Activated naive CD4-positive, alpha-beta T cell treated with anti-CD3 and anti-CD28 coated beads for 36 hours (primary cell): ENCODE measurements at places on chromosomes 6 and 20.
A peak's percentile ranks its signal among the peaks of the same experiment; 100 is the strongest.

- no peak for DNase-seq
These were observed 452.5 kb downstream of the CDH26 start for GRCh38 chr20:60410618-60411264.

DNA sequence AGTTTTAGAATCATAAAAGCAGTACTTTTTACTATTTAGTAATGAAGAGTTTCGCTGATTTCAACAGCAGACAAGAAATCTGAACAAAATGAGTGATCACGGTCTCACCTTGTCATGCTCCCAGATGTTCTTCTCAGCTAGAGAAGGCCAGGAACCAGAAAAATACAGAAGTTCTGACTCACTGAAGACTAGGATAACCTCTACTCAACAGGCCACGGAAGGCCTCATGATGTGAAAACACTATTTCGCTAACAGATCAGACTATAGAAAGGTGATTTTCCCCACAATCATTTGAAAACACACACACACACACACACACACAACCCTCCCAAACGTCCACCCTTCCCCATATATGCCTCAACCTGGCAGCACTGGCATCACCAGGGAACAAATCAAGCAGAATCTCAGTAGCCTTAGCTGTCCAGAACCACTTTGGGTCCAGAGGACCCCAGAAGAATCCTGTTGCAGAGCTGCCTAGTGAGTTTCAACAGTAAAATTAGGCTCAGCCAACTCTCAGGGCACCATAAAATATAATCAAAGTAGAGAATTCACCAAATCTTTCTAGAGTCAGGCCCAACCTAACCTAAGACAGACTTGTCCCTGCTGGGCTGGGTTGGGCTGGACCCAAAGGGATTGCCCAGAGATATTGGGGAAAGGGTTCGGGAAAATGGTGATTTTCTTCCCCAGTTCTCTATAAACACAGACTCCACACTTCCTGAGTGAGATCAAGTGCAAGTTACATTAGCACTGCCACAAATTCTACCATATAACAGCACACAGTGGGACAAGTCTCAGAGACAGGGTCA, 7.9 kb downstream of the EXOC2 start:
- peak; percentile 66 for DNase-seq

- no peak for DNase-seq
These were observed 102.6 kb downstream of the TULP4 start for GRCh38 chr6:158414851-158415262.

DNA sequence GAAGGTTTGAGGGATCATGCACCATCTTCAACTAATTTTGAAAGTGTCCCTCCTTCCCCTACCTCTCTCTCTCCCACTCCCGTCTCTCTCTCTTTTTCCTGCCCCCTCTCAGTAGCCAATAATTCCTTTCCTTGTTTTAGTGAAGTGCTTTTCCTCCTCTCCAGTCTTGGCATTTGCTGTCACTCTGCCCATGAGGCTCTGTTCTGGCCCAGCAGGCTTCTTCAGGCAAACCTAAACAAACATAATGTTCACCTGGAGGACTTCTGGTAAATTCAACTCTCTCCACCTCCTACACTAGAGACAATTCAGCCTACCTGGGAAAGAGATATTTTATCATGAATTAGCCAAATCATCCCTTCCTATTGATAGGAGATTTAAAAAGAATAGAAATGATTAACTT, 320.4 kb upstream of the RNF24 start:
- no peak for DNase-seq

GRCh38 chr20:51432875-51433274, 109.6 kb downstream of the NFATC2 start:
- no peak for DNase-seq

DNA sequence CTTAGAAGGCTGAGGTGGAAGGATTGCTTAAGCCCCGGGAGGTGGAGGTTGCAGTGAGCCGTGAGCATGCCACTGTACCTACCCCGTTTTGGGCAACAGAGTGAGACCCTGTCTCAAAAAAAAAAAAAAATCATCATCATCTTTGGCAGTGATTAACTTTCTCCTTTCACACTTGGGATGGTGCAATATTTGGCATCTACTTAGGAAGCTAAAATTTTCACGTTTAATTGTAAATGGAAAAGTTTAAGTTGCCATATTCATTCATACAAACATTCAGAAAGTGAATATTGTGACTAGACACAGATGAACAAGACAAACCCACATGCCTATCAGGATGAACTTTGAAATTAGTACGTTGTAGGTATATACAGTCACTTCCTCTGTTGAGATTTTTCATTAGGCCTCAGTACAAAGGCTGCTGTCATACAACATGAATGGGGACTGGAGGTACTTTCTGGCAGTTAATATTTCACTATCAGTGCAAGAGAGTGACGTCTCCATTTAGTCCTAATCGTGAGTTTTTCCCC, 10.3 kb downstream of the TOP1 start:
- DNase-seq, result no peak

DNA sequence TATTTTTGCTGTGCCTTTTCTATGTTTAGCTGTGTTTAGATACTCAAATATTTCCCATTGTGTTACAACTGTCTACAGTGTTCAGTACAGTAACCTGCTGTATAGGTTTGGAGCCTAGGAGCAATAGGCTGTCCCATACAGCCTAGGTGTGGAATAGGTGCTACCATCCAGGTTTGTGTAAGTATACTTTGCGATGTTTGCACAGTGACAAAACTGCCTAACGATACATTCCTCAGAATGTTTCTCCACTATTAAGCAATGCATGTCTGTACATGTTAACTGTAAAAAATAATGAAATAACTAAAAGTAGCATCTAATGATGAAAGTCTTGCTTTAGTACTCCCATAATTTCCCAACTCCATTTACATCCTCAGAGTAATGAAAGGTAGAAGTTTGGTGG, 46.0 kb downstream of the SERAC1 start:
- no peak for DNase-seq
